Right forelimb (tissue), 1 donor: ENCODE measurements at places on chromosomes 16 and 17.

- no peak for DNase-seq
Measured at GRCh38 chr16:2527071-2527783, 4.0 kb downstream of the CEMP1 start.

DNA sequence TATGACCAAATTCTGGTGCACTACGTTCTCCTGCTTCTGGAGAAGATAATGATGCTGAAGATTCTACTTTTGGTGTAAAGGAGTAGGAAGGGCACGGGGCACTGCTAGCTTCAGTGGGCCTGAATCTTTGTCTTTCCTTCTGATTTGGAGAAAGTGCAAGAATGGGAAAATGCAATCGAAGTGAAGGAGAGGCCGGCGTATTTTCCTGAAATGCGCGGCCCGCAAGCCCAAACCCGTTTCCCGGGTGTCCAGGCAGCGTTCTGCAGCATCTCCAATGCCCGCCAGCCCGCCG is 372 bp upstream of the NDE1 start:
- DNase-seq, result no peak

GRCh38 chr16:79713609-79714309 is 113.2 kb upstream of the MAF start:
- no peak for DNase-seq

GRCh38 chr17:8121407-8121680 is 2.6 kb downstream of the HES7 start:
- peak; percentile 65 for DNase-seq

DNA sequence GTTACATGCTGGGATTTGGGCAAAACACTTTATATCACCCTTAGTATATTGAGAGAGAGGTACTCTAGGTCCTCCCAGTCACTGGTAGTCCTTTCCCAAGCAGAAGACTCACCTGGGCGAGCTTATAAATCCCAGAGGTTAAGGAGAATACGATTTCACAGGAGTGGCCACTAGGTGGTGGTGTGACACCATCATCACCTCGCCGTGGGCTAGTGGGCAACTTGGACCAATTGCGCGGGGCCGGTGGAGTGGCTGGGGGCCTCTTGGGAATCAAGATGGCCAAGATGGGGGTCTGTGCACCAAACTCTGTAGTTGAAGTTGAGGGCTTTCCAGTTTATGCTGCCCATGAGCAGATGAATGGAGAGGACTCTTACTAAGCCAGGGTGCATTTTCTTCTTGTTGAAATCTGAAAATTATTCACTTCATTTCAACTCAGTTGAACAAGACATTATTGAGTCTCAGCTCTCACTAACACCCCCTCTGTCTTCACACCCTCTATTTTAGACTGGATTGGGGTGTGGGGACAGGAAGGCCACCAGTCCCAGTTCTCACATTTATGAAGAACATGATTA is 38.2 kb upstream of the PIRT start:
- peak; percentile 62 for DNase-seq
